Lung (tissue), 17 donors: ENCODE measurements at places on chromosomes 7 and 10. TPM values are rescaled to one million over a fixed set of nuclear protein-coding genes. Genes with fewer than 3 reads are reported as not detected.

Gene SUV39H2
- 7.7 TPM for total RNA-seq

Gene LRRD1
- total RNA-seq = 0.06 TPM

Gene CNTNAP2
- 0.43 TPM for total RNA-seq

Gene HOXA10
- 0.21 TPM for total RNA-seq

Gene GBX1
- not detected for total RNA-seq

Gene DNAJB9
- 24.8 TPM for total RNA-seq

Gene PLXNA4
- 3.4 TPM for total RNA-seq

Gene PITRM1
- 88.5 TPM for total RNA-seq

Gene FKBP6
- 1.5 TPM for total RNA-seq

Gene ADAM22
- 17.7 TPM for total RNA-seq

DNA sequence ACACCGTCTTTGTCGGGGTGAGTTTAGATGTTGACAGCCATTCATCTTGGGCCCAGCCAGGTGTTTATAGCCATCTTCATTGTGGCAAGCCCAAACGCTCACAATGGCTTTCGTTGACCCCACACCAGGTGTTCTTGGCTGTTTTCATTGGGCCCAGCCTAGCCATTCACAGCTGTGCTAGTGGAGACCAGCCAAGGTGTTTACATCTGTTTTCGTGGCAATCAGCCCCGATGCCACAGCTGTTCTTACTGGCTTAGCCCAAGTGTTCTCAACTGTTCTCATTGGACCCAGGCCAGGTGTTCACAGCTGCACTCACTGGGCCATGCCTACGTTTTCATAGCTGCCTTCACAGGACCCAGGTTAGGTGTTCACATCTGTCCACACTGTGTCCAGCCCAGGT is 7.7 kb downstream of the FRG2B start:
- H3K36me3 ChIP-seq = no peaks in the 10 kb centered on the region
- no peaks in the 10 kb centered on the region for H3K4me1 ChIP-seq
- peaks cover 13% of the 10 kb centered on the region for H3K27me3 ChIP-seq
- no peak overlapping the region for H3K4me3 ChIP-seq
- no peak overlapping the region for H3K27ac ChIP-seq
- DNase-seq = no peak

GRCh38 chr7:16051561-16052255 is 365.2 kb upstream of the MEOX2 start:
- H3K4me3 ChIP-seq = no peak overlapping the region
- no peaks in the 10 kb centered on the region for H3K27me3 ChIP-seq
- DNase-seq = peak; percentile 91
- no peaks in the 10 kb centered on the region for H3K36me3 ChIP-seq

- no peaks in the 10 kb centered on the region for H3K27me3 ChIP-seq
- H3K4me1 ChIP-seq = peaks cover 10% of the 10 kb centered on the region
- H3K27ac ChIP-seq = peak overlapping the region; percentile 7
Observed at GRCh38 chr7:47556511-47557180, 25.3 kb downstream of the TNS3 start.

GRCh38 chr10:123143162-123143824 is 4.6 kb upstream of the HMX2 start:
- H3K4me3 ChIP-seq = no peak overlapping the region
- peaks cover 88% of the 10 kb centered on the region for H3K27me3 ChIP-seq
- no peak for DNase-seq
- no peak overlapping the region for H3K27ac ChIP-seq

DNA sequence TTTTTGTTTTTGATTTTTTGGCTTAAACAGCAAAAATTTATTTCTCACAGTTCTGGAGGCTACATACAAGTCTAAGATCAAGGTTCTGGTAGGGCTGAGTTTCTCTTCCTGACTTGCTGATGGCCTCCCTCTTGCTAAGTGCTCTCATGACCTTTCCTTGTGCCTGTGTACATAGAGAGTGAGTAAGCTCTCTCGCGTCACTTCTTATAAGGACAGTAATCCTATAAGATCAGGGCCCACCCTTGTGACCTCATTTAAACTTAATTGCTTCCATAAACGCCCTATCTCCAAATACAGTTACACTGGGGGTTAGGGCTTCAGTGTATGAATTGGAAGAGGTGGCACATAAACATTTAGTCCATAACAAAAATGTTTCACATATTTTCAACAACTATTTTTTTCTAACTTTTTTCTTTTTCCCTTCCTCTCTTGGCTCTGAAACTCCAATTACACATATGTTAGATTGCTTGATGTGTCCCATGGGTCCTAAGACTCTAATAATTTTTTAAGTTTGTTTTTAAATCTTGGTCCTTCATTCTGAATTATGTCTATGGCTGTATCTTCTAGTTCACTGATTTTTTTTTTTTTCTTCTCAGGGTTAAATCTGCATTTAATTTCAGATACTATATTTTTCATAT is 149.8 kb downstream of the HBP1 start:
- H3K27ac ChIP-seq = no peak overlapping the region
- no peaks in the 10 kb centered on the region for H3K4me1 ChIP-seq
- H3K36me3 ChIP-seq = no peaks in the 10 kb centered on the region
- H3K4me3 ChIP-seq = no peak overlapping the region
- H3K27me3 ChIP-seq = no peaks in the 10 kb centered on the region

DNA sequence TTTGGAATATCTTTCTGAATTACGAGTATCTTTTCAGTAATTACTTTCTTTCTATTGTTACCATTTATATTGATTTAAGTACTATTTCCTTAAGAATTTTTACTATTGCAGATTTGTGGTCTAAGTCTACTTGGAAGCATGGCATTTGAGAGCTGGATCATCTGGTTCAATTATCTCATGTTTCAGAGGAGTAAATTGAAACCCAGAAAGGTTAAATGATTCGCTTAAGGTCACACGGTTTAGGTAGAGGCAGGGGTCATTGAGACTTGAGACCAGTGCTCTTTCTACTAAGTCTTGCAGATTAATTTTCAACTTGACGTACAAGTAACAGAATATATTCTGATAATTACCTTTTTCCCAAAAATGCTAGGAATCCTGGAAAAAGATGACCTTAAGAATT is 109.2 kb upstream of the GLCCI1 start:
- H3K4me3 ChIP-seq = no peak overlapping the region
- no peaks in the 10 kb centered on the region for H3K4me1 ChIP-seq
- no peak for DNase-seq

- DNase-seq = no peak
- no peak overlapping the region for H3K4me3 ChIP-seq
- no peaks in the 10 kb centered on the region for H3K36me3 ChIP-seq
- H3K27me3 ChIP-seq = no peaks in the 10 kb centered on the region
- no peak overlapping the region for H3K27ac ChIP-seq
Observed at GRCh38 chr7:66247380-66248078, 42.4 kb downstream of the TPST1 start.

DNA sequence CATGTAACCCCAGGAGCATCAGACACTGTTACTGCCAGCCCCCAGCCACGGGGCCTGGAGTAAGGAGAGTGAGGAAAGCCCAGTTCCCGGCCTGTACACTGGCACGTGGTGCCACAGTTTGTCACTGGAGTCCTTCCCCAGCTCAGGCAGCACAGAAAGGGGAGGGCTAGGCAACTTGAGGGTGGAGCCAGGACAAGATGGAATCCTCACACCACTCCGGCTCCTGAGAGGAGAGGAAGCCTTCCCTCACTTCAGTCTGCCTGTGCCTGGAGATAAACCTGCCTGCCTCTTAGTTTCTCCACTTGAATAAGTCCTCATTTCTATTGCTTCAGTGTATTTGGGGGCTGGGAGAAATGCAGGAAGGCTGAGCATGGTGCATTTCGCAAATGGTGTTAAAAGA is 176.0 kb downstream of the KIAA1217 start:
- no peak overlapping the region for H3K4me3 ChIP-seq
- DNase-seq = no peak
- no peaks in the 10 kb centered on the region for H3K36me3 ChIP-seq
- no peaks in the 10 kb centered on the region for H3K27me3 ChIP-seq
- peaks cover 4% of the 10 kb centered on the region for H3K4me1 ChIP-seq
- H3K27ac ChIP-seq = no peak overlapping the region

DNA sequence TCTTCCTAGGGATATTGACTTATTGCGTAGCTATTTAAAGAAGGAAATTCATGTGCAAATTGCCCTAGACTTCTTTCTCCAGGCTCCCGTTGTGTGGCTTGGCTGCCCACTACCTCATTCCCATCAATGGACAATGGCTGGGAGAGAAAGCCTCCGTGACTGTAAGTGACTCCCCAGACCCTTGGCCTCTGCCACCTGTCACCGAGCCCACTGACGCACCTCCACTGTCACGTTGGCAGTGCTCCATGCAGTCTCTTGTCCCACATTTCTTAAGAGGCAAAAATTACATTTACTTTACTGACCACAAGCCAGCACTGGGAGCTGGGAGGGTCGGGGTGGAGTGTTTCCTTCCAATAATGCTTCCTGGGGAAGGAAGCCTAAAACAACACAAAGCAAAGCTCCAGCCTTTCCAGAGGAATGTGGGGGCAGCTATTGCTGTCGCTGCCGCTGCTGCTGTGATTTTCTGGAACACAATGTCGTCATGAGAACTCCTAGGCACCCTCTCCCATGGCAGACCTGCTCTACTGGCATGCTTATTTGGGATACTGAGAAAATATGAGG is 89.7 kb upstream of the STEAP1B start:
- no peaks in the 10 kb centered on the region for H3K27me3 ChIP-seq
- no peak overlapping the region for H3K4me3 ChIP-seq
- DNase-seq = peak; percentile 33
- H3K4me1 ChIP-seq = peaks cover 15% of the 10 kb centered on the region
- H3K27ac ChIP-seq = peak overlapping the region; percentile 71

DNA sequence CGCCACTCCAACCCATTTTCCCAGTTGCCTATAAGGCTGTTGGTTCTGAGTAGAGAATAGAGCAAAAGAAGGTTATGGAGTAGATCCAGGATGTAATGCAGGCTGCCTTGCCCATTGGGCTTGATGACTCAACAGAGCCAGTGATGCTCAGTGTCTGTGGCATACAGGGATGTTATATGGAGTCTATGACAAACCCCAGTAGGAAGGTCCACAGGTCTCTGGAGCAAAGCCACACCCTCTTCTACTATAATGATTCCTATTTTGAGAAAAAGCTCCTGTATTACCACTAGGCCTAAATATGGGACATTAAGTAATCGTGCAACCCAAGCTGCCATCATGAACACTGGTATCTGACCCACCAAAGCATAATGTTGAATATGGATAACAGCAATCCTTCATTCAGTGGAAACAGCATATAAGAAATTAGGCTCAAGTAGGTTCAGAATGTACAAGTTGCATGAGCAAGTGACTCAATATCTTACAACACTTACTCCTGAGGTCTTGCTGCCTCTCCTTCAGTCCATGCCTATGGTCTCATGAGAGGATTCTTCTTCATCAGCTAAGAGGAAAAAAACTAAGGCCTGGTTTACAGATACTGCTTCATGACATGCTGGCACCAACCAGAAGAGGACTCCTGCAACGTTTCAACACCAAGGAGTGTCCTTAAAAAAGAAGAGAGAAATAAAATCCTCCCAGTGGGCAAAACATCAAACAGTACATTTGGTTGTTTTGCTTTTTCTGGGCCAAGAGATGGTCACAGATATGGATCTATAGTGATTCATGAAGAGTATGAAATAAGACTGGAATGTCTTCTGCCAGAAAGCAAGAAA is 14.8 kb upstream of the FHIP2A start:
- no peak for DNase-seq
- no peaks in the 10 kb centered on the region for H3K4me1 ChIP-seq
- H3K4me3 ChIP-seq = no peak overlapping the region
- H3K36me3 ChIP-seq = no peaks in the 10 kb centered on the region

DNA sequence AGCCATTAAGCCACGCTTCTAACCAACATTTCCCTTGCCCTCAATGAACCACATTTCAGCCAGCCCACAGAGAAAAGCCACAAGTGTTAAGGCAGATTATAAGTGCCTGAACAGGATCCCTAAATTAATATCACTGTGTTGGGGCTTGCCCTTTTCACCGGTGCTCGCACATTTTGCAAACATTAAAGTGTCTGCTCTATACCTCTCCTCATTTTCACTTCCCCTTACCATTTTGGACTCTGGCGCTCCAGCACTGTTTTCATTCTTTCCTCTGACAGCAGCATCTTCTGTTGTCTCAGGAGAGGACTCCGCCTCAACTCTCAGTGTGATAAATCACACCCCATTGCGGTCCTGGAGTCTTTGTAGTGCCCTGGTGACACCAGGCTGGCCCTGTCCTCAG is 274.2 kb downstream of the BAMBI start:
- DNase-seq = no peak
- H3K4me3 ChIP-seq = no peak overlapping the region
- no peak overlapping the region for H3K27ac ChIP-seq
- no peaks in the 10 kb centered on the region for H3K27me3 ChIP-seq
- H3K36me3 ChIP-seq = no peaks in the 10 kb centered on the region

DNA sequence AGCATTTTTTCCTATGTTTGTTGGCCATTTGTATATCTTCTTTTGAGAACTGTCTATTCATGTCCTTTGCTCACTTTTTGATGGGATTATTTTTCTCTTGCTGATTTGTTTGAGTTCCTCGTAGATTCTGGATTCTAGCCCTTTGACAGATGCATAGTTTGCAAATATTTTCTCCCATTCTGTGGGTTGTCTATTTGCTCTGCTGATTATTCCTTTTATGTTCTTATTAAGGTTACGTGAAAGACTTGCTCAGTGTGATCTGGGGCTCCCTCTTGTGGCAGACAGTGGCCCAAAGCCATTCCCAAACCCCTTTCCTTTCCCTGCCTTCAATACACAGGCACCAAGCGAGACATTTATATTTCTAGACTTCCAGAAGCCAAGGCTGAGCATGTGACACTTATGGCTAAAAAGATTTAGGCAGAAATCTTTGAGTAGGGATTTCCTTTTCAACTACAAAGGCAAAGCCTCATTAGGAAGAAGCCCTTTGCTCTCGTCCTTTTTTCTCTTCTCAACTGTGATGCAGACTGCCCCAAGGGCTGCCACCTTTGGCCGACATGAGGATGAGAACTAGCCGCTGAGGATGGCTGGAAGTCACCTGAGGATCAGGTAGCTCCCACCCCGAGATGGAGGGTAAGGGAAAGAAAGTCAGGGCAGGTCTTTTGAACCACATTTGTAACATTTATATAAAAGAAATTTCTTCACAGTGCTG is 23.6 kb downstream of the ST8SIA6 start:
- H3K36me3 ChIP-seq = no peaks in the 10 kb centered on the region
- peak; percentile 87 for DNase-seq
- H3K27me3 ChIP-seq = no peaks in the 10 kb centered on the region
- H3K4me1 ChIP-seq = no peaks in the 10 kb centered on the region
- H3K4me3 ChIP-seq = no peak overlapping the region

- no peak overlapping the region for H3K4me3 ChIP-seq
- no peaks in the 10 kb centered on the region for H3K36me3 ChIP-seq
- H3K27ac ChIP-seq = no peak overlapping the region
Observed at GRCh38 chr7:137592232-137592896, 248.8 kb upstream of the PTN start.

GRCh38 chr10:128864554-128865295 is 602.3 kb upstream of the MGMT start:
- H3K4me3 ChIP-seq = no peak overlapping the region
- H3K36me3 ChIP-seq = no peaks in the 10 kb centered on the region
- peaks cover 6% of the 10 kb centered on the region for H3K4me1 ChIP-seq
- DNase-seq = no peak
- no peak overlapping the region for H3K27ac ChIP-seq
- H3K27me3 ChIP-seq = no peaks in the 10 kb centered on the region

GRCh38 chr10:90920986-90921666 is at the start of gene ANKRD1:
ANKRD1 (minus strand) TSS chr10:90921087; CDS start chr10:90921027, 60 bp downstream.
- H3K4me1 ChIP-seq = peaks cover 5% of the 10 kb centered on the region
- no peak for DNase-seq
- H3K36me3 ChIP-seq = no peaks in the 10 kb centered on the region
- peak within 1 kb of the TSS; percentile 38 for H3K4me3 ChIP-seq
- no peaks in the 10 kb centered on the region for H3K27me3 ChIP-seq
- peak within 1 kb of the TSS; percentile 64 for H3K27ac ChIP-seq
